Fibroblast of skin of scalp (primary cell): ENCODE measurements at places on chromosomes 5 and 9.

DNA sequence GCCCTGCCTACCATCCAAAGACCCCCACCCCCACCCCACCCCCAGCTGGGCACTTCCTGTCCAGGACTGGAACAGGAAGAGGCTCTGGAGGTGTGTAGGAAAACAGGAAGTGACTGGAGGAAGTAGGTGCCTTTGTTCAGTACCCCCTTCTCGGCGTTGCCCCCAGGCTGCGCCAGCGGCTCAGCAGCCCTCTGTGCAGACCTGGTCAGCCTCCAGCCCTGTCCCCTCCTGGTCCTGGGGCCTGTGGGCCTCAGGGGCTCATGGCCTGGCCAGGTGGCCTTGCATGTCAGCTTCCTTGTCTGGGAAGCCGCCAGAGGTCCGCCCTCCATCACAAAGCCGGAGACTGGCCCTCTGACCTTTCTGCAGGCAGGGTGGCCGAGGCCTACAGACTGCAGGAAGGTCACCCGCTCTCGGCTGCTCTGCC lies 26.0 kb downstream of the FLT4 start:
- no peak for DNase-seq

DNA sequence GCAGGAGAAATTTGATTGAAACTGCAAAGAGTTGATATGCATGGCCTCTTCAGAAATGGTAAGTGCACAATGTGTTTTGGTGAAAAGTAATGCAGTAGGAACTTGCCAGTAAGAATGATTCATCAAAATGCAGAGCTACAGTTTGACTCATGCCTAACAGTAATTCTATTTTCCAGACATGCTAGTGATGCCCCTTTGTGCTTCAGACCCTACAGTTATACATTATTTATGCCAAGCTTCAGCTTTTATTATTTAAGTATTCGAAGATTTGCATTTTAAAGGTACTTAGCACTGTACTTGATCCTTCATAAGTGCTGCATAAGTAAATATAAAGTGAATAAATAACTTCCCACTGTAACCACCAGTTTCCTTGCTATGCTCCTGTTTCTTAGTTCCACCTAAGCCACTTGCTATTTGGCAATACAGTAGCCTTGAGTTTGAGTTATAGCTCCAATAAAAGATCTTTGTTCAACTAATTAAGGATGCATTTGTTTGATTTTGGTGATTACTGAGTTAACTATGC lies 3.6 kb upstream of the SPATA31E1 start:
- DNase-seq, result peak; percentile 74

DNA sequence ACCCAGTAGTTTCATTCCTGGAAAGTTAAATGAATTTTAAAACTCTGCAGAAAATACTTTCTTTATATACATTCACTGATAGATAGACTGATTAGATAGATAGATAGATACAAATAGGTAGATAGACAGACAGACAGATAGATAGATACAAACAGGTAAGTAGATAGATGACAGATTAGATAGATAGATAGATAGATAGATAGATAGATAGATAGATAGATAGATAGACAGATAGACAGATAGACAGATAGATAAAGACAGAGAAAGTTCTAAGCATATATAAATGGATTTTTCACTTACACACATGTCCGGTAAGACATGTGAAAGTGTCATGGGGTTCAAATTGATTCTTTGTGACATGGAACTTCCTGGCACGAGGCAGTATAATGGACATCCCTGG lies 349.7 kb downstream of the CDK5RAP2 start:
- no peak for DNase-seq

DNA sequence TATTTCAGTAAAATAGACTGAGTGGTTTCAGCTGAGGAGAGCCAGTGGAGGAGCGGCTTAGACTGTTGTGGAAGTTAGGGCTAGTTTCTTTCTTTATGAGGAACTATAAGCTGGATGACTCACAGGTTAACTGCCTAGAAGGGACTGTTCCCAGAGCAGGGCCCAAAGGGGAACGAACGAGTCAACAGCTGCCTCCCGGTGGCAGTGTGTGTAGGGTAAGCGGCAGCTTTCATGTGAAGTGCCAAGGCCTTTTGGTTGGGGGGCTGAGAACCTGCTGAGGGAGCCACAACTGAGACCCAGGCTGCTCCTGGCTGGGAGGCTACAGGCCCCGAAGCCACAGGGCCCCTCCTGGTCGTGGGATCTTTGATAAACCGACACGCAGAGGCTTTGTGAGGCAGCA lies 7.0 kb downstream of the SQSTM1 start:
- peak; percentile 58 for DNase-seq

GRCh38 chr9:92359394-92359995 lies 33.7 kb downstream of the CENPP start:
- DNase-seq, result no peak

- peak; percentile 88 for DNase-seq
Measured at GRCh38 chr5:52864371-52864770, 76.7 kb downstream of the ITGA1 start.

DNA sequence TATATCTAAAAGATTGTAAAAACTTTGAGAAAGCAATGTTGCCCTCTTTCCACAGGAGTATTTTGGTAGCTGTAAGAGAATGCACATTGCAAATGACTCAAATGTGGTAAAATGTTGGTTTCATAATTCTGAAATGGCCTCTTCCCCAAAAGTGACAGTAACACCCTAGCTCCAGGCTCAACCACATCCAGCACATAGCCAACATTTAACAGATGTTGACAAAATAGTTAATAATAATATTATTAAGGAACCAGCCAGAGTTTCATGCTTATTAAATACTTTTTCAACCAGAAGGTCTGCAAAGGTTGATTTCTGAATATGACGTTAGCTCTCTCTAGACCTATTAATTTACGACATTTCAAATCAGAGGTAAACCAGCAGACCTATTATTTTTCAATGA lies 1.3 kb downstream of the ANXA1 start:
- peak; percentile 53 for DNase-seq

DNA sequence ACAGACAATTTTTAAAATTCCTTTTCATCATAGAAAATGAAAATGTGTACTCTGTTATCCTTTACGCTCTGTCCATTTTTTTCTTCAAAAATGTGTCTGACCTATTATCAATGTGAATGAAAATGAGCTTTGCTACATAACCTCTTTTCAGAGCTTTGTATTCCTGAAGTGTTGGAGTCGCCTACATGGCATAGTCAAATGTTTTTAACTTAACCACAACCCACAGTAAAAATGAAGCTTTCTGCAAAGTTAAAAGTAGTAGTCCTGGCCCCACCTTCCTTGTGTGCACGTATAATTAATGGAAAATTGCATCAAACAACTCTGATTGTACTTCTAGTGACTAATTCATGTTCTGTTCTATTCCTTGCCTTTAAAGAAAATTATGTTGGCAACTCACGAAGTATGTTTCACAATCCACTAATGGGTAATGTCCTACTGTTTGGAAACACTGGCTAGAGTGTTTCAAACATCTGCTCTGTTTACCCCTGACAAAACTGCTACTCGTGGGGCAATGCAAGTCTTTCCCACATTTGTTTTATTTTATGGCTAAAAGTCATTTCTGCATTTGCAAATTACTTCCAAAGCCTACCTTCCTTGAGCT lies 18.6 kb upstream of the PSAT1 start:
- peak; percentile 32 for DNase-seq

DNA sequence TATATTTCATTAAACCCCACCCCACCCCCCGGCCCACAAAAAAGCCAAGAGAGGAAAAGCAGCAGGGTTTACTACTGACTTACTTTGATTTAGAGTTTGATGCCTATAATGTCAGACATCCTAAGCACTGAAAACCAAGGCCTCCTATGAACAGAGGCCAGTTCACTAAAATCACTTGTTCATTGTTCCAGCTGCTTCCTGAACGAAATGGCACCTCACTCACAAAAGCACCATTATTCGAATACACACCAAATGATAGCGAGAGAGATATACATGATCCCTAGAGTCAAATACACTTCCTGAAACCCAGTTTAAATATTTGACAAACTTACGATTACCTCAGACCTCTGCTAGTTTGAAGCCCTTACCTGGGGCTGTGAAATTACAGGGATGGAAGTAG lies 66.6 kb downstream of the LPAR1 start:
- no peak for DNase-seq

DNA sequence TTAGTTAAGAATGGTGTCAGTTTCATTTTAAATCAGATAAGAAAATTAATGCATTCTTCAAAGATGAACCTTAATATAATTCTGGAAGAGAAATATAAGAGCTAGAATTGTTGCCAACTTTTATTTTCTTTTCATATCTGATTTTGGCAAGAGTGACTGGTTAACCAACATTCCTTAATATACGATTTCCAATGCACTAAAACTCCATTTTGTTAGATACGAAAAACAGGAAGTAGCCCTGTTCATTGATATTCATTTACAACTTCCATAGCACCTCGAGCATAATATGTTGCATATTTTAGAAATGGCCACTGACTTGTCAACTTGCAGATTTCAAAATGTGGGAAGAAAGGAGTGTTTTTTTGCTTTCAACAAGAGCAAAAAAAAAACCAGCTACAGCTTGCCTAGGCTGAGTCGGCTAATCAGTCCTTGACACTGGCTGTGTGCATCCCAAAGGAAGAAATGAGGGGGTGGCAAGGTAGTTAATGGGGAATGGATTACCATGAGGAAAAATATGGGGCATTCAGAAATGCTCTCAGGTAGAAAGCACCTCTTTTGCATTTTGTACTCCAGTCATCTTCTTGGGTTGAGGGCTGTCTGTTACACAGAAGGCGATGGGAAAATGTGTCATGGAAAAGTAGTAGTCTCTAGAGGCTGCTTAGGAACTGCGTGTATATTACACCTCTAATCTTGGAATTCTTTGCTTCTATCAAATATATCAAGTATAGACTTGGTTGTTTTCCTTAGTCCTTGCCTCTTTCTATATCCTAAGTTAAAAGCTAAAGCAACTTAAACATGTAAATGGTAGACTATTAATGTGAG lies 3.9 kb downstream of the MAP3K1 start:
- DNase-seq, result no peak

- DNase-seq, result no peak
Measured at GRCh38 chr5:147997486-147997885, 66.3 kb upstream of the SPINK5 start.

DNA sequence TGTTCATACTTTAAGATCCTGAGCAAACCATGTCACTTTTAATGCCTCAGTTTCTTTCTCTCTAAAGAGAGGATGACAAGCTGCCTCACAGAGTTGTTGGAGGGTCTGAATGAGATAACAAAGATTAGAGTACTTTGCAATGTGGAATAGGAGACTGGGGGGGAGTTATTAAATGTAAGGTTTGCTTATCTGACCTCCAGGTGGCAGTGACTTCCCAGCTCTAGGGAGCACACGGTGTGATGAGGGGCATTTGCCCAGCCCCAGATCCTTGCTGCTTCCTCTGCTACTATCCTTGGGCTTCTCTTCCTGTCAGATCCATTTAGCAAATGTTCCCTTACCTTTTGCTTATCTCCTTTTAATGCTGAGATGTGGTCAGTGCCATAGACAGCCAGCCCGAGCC lies 30.7 kb downstream of the ENHO start:
- DNase-seq, result no peak

DNA sequence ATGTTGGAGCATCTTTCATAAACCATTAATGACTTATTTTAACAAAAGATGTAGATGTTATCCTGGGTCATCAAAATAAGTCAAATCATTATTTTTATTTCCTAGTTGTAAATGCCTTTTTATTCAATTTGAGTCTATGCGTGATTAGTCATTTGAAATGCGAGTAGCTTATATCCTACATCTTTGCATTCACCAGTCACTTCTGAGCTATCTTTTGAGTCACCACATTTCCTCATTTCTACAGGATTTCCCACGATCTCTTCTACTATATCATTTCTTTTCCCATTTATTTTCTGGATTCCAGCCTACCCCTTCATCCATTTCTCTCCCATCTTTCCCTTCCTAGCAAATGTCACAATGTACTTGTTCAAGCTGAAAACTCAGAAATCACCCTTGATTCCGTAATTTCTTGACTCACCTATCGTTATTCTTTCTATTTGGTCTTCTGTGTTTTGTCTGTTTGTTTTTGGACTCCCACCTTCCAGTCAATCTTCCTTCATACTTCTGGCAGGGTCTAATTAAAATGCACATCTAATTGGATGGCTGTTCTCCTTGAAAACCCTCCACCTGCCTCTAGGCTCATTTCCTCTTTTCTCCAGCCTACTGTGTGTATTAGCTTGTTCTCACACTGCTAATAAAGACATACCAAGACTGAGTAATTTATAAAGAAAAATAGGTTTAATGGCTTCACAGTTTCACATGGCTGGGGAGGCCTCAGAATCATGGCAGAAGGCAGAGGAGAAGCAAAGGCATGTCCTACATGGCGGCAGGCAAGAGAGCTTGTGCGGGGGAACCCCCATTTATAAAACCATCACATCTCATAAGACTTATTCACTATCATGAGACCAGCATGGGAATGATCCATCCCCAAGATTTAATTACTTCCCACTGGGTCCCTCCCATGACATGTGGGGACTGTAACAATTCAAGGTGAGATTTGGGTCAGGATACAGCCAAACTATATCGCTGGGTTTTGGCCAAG lies 112.4 kb downstream of the MEF2C start:
- DNase-seq, result peak; percentile 59

DNA sequence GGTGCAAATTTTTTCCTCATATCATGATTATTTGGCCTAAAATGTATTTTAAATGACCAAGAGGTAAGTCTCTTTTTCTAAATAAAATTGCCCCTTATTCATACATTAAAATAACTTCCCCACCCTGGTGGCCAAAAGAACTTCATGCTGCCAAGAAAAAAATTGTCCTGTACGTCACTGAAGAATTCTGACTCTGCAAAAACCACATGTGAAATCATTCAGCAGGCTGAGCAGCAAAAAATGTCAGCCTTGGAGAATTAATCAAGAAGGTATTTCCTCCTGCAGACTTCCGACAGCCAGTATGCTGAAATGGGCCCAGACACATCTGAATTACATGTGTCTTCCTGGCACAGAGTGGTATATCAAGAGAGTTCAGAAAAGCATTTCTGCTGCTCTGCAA lies 94.6 kb upstream of the HMHB1 start:
- DNase-seq, result peak; percentile 94

DNA sequence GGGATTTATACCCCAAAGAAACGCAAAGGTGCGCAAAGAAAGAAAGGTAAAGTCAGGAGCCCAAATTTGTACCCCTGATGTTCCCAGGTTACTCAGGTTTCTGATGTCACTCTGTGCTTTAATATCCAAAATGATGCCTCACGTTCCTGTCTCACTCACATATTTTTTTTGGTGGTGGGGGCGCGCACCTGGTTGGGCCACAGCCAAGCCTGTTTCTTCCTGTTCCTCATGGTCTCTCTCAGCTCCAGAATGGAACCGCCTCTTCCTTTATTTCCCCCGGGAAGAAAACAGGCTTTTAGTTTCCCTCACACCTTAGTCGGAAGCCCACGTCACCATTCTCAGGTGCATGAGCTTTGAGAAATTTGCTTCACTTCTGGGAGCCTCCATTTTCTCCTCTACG lies 118.3 kb upstream of the BOD1 start:
- no peak for DNase-seq

- no peak for DNase-seq
Measured at GRCh38 chr9:23537192-23538066, 288.6 kb downstream of the ELAVL2 start.

GRCh38 chr9:7316166-7316795 lies 483.3 kb downstream of the DMAC1 start:
- peak; percentile 39 for DNase-seq

DNA sequence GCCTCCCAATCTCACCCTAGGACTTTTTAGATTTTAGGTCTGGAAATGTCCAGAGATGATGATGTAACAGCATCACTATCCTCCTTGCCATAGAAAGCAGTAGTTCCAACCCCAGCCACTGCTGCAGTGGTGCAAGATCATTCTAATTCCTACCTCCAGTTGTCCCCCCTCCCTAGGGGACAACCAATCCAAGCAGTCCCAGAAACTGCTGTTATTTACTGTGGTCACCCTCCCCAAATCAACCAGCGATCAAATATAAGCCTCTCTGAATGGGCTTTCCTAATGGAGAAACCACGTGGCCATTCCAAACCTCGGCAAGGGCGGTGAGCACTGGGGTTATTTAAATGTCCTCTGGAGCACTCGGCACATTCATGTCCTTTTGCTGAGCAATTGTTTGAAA lies 159.8 kb downstream of the SLF1 start:
- DNase-seq, result no peak
